ENCODE measurements at places on chromosomes 4 and X.

DNA sequence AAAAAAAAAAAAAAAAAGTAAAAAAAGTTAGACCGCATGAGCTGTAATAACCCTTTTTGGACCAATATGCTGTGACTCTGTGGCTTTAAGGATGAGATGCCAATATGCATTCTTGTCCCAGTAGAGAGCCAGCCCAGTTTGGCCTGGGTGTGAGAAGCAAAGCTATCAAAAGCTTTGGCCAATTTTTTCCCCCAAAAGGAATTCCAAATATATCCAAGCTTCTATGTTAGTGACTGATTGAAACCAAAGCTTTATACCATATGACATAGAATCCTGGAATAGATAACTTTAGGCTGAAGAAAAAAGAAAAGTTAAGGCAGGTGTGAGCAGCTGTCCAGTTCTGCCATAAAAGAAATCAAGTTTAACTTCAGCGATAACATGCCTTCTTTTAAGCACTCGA lies 30.5 kb upstream of the RBPJ start:
- no peak for DNase-seq

DNA sequence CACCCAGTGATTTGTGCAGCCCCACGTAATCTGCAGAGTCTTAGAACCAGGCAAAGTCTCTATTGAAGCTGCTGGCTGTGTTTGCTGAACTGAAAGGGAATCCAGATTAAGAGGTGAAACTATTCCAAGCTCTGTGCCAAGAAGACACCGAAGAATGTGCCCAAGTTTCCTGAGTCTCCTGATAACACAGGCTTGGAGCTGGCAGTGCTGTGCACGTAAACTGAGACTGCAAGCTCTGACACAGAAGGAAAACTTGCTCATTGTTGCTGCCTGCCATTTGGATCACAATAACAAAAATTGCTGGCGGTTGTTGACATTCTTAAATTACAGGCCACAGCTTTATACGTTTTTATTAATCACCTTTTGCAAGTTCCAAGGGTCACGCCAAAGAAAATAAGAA lies 60.2 kb upstream of the VCX3B start:
- no peak for DNase-seq

DNA sequence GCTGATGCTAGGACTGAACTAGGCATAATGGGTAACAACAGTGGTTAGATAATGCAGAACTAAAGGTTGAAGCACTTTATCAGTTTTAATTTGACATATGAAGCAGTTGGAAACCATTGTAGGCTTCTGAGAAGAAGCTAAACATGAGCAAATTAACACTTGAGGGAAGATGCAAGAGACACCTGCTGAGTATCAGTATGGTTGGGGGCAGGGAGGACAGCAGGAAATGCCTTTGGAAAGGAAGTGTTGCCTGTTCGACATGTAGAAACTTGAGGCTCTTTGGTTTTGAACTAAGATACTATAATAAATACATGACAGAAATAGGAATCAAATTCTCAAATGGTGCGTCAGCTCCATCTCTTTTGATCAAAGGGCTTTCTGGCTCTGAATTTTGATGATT lies 115.6 kb downstream of the FHIP1A start:
- DNase-seq = peak; percentile 66

DNA sequence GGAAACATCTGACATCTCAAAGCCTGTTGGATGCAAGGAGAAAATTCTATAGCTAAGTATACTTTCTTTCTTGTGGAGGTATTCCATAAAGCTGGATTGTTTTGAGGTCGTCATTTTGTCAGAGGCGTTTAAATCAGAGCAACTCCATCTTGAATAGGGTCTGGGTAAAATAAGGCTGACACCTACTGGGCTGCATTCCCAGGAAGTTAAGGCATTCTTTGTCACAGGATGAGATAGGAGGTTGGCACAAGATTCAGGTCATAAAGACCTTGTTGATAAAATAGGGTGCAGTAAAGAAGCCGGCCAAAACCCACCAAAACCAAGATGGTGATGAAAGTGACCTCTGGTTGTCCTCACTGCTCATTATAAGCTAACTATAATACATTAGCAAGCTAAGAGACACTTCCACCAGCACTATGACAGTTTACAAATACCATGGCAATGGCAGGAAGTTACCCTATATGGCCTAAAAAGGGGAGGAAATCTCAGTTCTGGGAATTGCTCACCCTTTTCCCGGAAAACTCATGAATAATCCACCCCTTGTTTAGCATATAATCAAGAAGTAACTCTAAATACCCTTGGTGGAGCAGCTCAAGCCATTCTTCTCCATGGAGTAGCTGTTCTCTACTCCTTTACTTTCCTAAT lies 11.9 kb downstream of the HSD17B13 start:
- no peak for DNase-seq

DNA sequence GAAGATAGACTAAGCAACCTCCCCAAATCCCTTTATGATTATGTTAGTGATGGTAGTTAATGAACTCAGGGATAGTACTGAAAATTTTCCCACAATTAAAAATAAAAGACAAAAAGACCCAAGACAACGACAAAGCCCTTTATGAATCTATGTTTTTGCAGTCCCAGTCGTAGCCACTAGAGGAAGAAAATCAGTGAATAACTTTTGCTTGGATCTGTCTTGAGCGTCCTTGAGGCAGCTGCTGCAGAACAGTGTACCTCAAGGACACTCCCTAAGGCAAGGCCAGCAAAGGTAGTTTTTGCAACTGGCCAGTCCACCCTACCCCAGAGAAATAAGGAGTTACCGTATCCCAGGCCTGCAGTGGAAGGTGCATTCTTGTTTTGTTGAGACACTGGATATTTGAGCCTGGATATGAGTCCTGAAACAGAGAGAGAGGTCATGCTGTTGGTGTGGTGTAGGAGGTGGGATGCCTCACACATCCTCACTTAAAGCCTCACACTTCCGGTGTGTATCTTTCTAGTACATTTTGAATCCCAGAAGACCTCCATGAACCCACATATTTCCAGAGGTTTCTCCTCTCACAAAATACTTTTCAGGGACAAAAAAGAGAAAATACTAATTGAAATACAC lies 8.7 kb upstream of the TIMM8A start:
- peak; percentile 33 for DNase-seq

GRCh38 chr4:26887143-26887542 lies 26.5 kb downstream of the STIM2 start:
- DNase-seq = no peak

DNA sequence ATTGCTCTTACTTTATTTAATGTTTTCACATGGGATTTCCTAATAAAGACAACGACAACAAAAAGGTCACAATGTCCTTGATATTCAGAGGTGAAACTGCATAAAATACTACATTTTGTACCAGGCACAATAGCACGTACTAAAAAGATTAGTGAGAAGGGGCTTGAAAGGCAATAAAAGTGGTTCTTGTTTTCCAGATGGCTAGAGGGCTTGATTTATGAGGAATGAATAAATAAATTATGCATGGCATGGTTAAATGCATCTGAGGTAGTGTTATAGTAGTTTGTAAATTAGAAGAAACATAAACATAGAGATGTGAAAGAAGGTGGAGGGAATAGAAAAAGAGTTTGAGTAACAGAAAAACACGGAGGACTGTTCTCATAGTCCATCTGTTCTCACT lies 123.4 kb downstream of the CLCN5 start:
- no peak for DNase-seq

DNA sequence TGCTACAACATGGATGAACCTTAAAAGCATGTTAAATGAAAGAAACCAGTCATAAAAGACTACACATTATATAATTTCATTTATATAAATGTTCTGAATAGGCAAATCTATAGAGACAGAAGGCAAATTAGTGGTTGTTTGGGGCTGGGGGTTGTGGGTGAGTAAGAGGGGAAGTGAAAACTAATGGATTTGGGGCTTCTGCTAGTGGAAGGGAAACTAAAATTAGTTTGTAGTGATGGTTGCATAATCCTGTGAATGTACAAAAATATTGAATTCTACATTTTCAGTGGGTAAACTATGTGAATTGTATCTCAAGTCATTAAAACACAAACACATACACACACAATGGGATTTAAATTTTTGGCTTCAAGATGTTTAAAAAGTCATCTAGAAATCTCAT lies 25.4 kb upstream of the LIMCH1 start:
- no peak for DNase-seq

GRCh38 chrX:153571534-153571908 lies 27.4 kb downstream of the CCNQ start:
- no peak for DNase-seq

GRCh38 chr4:1244081-1244977 lies 4.6 kb downstream of the CTBP1 start:
- DNase-seq = no peak

GRCh38 chr4:153577053-153577452 lies 107.0 kb upstream of the TLR2 start:
- no peak for DNase-seq

DNA sequence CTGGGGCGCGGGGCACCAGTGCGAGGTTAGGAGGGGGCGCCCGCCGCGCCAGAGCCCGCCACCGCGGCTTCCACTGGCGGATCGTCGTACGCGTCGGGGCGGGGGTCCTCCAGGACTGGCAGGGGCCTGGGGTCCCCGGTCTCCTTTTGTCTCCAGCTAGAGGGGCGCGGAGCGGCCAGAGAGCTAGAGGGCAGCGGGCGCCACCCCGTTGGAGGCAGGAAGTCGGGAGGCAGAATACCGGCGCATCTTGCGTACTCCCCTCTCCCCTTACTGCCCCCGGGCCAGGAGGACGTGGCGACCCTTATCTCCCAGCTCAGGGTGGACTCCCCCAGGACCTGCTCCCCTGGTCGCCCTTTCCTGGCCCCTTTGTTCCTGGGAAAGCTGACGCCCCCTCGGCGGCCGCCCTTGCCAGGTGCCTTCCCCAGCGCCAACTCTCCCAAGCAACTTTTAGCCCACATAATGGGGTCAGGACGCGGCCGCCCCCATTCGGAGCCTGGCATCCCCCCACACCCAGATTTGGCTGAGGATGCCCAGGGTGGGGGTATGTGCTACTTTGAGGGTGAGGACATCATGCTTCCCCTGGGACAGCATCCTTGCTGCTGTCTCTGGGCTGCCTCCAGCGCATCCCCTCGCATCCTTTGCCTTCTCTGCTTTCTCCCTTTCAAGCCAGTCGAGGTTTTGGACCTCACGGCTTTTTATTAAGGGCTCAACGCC lies 933 bp downstream of the CNKSR2 start:
- DNase-seq = no peak

DNA sequence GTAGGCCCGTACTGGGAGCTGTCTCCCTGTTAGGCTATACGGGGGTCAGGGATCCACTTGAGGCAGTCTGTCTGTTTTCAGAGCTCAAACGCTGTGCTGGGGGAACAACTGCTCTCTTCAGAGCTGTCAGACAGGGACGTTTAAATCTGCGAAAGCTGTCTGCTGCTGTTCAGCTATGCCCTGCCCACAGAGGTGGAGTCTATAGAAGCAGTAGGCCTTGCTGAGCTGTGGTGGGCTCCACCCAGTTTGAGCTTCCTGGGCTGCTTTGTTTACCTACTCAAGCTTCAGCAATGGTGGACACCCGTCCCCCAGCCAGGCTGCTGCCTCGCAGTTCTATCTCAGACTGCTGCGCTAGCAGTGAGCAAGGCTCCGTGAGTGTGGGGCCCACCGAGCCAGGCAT lies 27.3 kb upstream of the PHEX start:
- no peak for DNase-seq

GRCh38 chr4:3773552-3774001 lies 7.4 kb downstream of the ADRA2C start:
- DNase-seq = no peak

DNA sequence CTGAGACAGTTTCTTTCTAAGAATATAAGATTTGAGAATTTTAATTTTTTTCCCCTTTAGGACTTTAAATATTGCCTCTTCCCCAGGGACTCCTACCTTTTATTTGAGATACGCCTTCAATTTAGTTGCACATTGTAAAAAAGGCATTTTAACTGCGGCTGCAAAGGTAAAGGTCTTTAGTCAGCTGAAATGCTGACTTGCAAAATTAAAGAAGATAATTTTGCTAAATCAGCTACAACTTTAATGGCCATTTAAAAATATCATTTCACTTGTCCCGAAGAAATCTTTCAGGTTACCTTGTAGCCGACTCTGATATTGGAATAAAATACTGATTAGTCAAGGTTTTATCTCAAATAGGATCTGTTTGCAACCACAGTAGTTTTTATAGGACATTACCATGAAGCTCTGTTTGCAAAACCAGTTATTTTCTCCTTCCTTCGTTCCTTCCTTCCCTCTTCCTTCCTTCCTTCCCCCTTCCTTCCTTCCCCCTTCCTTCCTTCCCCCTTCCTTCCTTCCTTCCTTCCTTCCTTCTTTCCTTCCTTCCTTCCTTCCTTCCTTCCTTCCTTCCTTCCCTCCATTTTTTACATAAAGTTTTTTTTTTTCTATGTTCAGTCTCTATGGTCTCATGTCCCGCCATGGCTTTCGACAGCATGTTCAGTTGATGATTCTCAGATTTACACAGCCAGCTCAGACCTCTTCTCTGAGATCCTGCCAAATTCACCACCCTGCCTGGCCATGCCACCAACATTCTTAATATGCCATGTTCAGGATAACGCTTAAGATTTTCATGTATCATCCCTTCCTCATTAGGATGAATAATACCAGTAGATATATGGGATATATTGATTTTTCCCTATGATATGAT lies 405.4 kb upstream of the PRKX start:
- DNase-seq = no peak

- DNase-seq = no peak
Measured at GRCh38 chr4:47493238-47494123, 8.4 kb downstream of the ATP10D start.

- DNase-seq = no peak
Measured at GRCh38 chr4:3287271-3287971, 5.4 kb upstream of the RGS12 start.

GRCh38 chr4:47484168-47484567 lies 907 bp upstream of the ATP10D start:
- DNase-seq = no peak

GRCh38 chrX:54043056-54043455 lies 1.2 kb downstream of the PHF8 start:
- no peak for DNase-seq

DNA sequence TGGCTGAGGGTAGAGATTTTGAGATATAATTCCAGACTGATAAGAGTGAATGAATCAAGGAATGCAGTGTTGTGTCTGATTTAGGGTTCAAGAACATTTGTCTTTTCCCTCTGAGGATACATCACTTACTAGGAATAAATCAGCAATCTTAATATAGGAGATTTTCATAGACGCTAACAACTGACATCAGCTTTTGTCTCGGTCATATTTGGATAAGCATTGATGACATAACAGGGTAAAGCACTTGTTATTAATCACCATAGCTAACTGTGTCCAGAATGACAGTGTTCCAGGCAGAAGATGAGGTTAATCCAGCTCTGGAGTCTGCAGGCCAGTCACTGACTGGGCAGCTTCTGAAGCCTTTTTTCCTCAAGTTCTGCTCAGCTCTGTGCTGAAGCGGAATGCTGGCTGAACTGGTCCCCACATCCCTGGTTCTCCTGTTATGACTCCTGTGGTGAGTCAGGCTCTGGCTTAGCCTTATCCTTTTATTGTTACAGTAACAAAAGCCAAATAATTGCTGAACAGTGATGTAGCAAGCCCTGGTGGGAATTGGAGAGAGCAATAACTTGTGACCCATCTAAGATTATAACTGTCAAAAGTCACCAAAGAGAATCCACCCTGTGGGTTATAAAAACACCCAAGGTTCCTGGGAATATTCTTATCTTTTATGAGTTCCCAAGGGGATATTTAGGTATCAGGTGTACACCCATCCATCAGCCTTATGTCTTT lies 41.8 kb downstream of the FNIP2 start:
- no peak for DNase-seq
